ENCODE measurements at places on chromosomes 16 and 17.
A peak's percentile ranks its signal among the peaks of the same experiment; 100 is the strongest.

GRCh38 chr16:1793578-1794220 is at the start of gene IGFALS:
TSS of gene IGFALS (minus strand) at chr16:1793705. CDS start at chr16:1793652, 53 bp downstream.
- DNase-seq, result no peak

GRCh38 chr16:13463619-13464018 is 456.3 kb upstream of the ERCC4 start:
- DNase-seq, result no peak

GRCh38 chr16:49158029-49158642 is 123.5 kb downstream of the CBLN1 start:
- no peak for DNase-seq

DNA sequence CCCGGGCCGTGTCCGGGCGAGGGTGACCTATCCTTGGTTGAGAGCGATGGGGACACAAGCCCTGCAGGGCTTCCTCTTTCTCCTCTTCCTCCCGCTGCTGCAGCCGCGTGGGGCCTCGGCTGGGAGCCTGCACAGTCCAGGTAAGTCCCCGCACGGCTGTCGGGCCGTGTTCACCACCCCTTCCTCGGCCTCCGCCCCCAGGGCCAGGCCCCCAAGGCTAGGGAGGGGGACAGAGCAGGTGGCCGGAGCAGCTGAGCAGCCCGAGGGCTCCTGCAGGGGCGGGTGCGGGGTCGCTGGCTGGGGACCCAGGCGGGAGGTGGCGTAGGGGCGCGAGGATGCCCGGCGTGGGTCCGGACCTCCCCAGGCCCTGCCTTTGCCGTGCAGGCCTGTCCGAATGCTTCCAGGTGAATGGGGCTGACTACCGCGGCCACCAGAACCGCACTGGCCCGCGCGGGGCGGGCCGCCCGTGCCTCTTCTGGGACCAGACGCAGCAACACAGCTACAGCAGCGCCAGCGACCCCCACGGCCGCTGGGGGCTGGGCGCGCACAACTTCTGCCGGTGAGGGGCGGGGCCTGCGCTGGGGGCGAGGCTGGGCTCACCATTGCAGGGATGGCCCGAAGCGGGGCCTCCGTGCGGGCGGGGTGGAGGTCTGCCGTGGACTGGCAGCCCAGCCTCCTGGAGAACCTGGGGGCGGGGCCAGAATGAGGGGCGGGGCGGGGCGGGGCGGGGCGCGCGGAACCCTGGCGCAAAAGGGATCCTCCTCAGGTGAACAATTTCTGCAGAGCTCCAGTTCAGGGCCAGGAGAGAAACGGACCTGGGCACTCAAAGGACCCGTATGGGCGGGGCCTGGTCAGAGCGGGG is 631 bp downstream of the KREMEN2 start:
- no peak for DNase-seq

GRCh38 chr17:31595666-31596381 is 204.3 kb downstream of the RAB11FIP4 start:
- no peak for DNase-seq

DNA sequence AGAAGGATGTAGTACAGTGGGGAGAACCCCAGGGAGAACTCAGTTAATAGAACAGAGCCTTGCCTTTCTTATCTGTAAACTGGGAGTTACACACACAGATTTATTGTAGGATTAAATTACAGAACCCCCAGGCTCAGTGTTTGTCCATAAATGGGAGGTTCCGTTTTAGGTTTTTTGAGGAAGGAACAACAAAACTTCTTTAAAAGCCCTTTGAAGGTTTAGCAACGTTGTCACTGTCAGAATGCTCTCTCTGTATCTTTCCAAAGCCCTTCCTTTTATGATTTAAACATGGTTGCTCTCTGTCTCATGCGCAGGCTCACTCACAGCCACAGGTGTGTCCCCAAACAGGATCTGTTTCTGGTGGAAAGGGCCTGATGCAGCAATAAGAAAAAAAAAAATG is 9.4 kb upstream of the GNA13 start:
- no peak for DNase-seq

DNA sequence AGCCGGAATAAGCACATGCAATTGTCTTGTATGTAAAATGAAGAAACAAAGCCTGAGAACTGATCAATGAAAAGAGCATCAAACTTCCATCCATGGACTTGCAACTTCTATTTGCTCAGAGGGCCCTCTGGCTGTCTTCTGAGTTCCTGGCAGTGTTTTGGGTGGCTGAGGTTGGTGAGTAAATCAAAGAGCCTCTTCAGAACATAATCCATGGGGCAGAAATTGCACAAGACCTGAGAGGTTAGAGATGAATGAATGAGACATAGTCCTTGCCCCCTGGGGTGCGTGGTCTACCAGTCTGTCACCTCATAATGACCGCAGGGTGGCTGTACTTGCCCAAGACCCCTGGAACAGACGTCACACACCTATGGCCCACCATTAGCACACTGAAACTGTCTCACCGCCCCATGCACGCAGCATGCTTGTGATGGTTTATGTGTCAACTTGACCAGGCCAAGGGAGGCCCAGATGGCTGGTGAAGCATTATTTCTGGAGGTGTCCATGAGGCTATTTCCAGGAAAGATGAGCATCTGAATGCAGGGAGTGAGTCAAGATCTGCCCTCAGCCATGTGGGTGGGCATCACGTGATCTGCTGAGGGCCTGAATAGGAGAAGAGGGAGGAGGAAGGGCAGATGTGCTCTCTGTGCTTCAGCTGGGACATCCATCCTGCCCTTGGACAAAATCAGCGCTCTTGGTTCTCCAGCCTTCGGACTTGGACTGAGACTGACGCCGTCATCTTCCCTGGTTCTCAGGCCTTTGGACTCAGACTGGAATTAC is 8.3 kb downstream of the PIK3R6 start:
- peak; percentile 23 for DNase-seq

- DNase-seq, result no peak
Observed at GRCh38 chr16:85134076-85134788, 22.0 kb upstream of the CIBAR2 start.

DNA sequence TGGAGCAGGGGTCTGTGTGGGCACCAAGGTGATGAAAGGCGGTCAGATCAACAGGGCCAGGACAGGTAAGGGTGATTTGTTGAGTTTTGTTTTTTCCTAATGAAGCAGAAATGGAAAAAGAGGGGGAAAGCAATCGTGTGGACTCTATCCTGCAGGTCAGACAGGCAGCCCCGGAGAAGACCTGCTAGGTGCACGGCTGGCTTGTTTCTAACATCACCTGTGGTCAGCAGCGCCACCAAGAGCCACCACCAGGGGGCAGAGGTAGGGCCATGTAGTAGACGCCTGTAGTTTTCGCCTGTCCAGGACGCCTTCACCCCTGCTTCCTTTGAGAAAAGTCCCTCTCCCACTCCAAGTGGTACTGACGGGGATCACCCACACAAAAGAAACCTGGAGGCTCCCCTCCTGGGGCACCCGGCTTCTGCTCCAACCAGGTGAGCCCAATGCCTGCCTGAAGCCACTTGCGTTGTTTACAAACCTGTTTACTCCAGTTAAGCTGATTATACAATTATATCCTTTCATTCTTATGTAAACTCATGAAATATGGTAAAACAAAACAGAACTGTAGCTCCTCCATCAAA is 54.2 kb upstream of the SEC14L1 start:
- peak; percentile 44 for DNase-seq

DNA sequence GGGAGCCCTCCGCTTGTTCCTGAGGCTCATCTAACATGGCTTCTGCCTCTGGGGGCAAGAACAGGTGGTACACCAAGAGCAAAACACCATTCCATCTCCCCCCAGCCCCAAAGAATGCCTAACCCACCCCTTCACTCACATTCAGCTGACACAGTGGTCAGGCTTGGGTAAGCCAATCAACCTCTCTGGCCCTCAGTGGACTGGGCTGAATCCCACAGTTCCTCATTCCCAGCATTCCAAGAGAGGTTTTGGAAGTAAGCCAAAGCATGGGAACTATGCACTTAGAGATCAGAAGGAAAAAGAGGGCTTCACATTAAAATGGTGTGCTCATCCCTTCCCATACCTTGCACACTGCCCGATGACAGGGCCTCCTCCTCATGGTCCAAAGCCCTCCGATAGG is 7.8 kb downstream of the PIGS start:
- DNase-seq, result peak; percentile 56

DNA sequence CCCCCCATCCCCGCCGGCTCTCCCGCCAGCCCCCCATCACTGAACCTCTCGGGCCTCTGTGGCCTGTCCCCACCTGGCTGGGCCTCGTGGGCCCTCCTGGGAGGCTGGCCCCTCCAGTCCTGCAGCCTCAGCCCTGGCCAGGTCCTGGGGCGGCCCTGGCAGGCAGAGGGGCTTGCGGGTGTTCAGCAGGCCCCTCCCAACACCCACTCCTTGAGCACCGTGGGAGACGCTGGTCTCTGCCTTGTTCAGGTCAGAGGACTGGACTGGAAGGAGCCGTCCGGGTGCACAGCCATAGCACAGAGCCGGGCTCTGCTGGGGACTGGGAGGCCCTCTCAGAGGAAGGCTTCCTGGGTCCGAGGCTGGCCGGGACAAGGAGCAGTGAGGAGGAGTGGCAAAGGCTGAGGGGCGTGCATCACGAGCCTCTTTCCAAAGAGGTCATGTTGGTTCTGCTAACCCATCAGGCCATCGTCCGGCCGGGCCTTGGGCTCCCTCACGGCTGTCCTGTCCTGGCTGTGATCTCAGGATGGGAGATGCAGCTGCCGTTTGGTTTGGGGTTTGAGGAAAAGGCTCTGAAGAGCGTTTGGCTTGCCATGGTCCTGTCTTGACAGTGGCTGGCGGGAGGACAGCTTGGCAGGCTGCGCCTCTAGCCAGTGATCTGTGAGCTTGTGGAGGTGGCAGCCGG is 6.3 kb upstream of the PABPN1L start:
- DNase-seq, result no peak

- no peak for DNase-seq
Observed at GRCh38 chr16:25027781-25028180, 12.6 kb upstream of the ARHGAP17 start.

DNA sequence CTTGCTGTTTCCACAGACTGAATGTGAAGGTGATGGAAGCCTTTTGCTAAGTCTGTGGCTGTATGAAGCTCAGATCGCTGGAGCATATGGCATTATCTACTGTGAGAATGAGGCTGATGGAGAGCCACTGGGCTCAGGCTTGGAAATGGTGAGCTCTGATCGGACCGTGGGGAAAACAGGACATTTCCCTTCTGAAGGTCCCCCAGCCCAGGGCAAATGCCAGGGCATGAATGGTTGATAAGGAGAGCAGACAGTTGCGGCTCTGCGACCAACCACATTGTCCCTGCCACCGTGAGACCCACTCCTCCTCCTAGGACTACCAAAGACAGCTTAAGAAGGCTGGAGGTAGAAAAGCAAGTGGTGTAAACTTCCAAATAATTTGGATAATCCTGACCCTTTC is 4.7 kb upstream of the CUEDC1 start:
- DNase-seq, result no peak

GRCh38 chr16:27195941-27196595 is 7.3 kb upstream of the KDM8 start:
- DNase-seq, result no peak

DNA sequence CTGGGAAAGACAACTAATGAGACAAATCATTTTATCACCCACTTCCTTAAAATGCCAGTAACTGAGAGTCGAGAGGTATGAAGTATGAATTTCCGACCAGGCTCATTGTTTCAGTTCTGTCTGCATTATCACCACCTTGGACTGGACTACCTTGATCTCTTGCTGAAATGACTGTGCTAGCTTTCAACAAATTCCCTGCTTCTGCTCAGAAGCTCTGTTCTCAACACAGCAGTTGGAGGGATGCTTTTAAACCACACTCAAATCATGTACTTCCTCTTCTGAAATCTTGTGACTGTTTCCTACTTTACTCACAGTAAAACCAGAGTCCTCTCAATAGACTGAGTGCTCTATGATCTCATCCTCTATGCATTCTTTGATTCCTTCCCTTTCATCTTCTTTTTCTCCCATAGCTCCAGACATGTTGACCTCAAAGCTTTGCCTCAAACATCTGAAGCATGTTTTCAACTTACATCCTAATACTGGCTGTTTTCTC is 195.8 kb downstream of the KCNJ2 start:
- DNase-seq, result peak; percentile 95

DNA sequence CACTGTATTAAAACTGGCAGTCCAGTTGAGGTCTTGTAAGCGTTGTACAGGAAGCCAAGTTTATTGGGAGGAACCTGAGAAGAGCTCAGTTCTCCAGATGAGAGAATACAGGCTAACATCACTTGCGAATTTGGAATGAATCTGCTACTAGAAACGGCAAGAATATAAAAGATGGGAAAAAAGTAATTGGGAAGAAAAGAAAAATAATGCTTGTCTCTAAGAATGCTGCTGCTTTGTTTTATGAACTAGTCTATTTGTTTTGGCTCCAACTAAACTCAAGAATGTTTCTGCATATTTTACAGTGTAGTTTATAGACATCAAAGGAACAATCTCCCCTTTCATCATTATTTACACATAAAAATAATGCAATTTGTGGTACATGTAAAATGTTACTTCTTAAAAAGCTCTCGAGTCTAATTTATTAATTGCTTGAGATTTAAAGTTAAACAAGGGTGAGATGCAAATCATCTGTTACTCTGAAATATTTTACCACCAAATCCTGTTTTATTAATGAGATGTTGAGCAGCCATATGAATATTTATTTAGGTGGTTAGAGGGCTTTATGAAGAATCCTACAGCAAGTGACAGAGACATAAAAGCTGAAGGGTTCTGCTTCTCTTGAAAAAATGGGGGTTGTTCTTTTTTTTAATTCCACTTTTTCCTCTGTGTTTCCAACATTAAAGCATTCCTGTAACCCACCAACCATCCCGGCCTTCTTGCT is 162.1 kb upstream of the AXIN2 start:
- peak; percentile 58 for DNase-seq

DNA sequence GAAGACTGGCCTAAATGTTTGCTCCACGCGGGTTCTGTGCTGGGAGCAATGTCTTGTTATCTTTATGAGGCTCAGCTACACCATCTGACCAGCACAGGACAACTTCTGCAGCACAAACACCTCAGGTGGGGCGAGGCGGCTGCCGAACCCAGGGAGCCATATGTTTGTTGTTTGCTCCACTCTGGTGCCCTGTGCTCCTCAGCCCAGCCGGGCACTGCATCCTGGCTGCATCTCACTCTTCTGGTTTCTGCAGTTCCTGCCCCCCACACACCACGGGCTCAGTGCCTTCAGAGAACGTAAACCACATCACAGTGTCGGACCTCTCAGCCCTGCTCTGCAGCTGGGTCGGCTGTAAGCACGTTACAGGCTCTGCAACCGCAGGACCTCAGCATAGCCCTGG is 32.4 kb downstream of the MXRA7 start:
- no peak for DNase-seq

DNA sequence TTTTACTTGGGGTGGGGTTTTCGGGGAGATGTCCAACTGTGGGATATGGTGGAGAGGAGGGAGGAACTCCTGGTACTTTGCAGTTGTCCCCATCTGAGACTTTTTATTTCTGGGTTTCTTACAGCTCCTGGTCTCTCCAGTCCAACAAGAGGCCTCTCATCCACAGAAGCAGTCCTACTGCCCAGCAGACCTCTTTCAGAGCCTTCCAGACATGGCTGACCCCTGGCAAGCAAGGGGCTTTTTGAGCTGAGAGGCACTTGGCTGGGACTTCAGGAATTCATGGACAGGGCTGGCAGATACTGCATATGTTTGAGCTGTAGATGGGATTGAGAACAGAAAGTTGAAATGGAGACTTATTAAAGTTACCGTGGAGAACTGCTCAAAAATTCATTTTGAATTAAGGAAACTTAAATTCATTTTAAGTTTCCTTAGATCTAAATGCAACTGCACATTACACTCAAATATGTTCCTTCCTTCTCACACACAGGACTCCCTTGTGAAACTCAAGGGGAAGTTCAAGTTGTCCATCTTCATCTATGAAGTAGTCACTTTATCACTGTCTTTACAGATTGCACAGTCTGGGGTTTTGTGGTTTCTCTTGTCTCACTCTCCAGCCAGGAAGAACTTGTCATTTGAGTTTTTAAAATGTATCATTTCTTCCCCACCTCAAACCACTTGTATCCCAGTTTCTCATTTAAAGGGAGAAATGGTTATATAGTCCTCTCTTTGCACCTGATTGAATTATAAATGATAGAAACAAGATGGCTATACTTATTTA is 1.1 kb downstream of the LASP1NB start:
- DNase-seq, result peak; percentile 57

All from astrocyte (in vitro differentiated cells and primary cell).